ENCODE measurements at places on chromosomes 11 and 22. TPM values are rescaled to one million over a fixed set of nuclear protein-coding genes. Genes with fewer than 3 reads are reported as not detected.

The TIGD3 gene
- total RNA-seq, result 3.8 TPM

The KCNQ1OT1 gene
- total RNA-seq, result 17.2 TPM

The CEND1 gene
- 11.3 TPM for total RNA-seq

The GLYATL1 gene
- 0.94 TPM for total RNA-seq

The VWCE gene
- 7.2 TPM for total RNA-seq

The CNTN5 gene
- 15.7 TPM for total RNA-seq

The OR52W1 gene
- not detected for total RNA-seq

The KIF18A gene
- 8.1 TPM for total RNA-seq

The FGF19 gene
- not detected for total RNA-seq

The CPT1B gene
- total RNA-seq, result 18.2 TPM

The CAT gene
- total RNA-seq, result 72.0 TPM

The IL18BP gene
- 7.8 TPM for total RNA-seq

The SPTBN2 gene
- total RNA-seq, result 182 TPM

The PPP2R5B gene
- total RNA-seq, result 27.9 TPM

The ROBO4 gene
- 3.1 TPM for total RNA-seq

The TSSK2 gene
- total RNA-seq, result not detected

The ZNF215 gene
- total RNA-seq, result 6.3 TPM

The SYT8 gene
- total RNA-seq, result not detected

The BIK gene
- not detected for total RNA-seq

The MYOD1 gene
- not detected for total RNA-seq

The LRRC55 gene
- 35.4 TPM for total RNA-seq

The SAA2 gene
- not detected for total RNA-seq

The TNNI2 gene
- total RNA-seq, result not detected

The KCNE3 gene
- total RNA-seq, result 0.94 TPM

The EMID1 gene
- total RNA-seq, result 45.4 TPM

The MMP13 gene
- not detected for total RNA-seq

The TMPRSS6 gene
- total RNA-seq, result not detected

The RIBC2 gene
- 1.3 TPM for total RNA-seq

The TBX10 gene
- total RNA-seq, result not detected

The ZBTB16 gene
- total RNA-seq, result 21.3 TPM

The GUCY1A2 gene
- 186 TPM for total RNA-seq

The ANO5 gene
- 19.7 TPM for total RNA-seq

The SLC22A12 gene
- not detected for total RNA-seq

The C22orf31 gene
- total RNA-seq, result not detected
